ENCODE measurements at places on chromosomes 12 and 14. TPM values are rescaled to one million over a fixed set of nuclear protein-coding genes. Genes with fewer than 3 reads are reported as not detected.

GRCh38 chr12:33330940-33331339, 108.7 kb downstream of the SYT10 start:
- H3K4me3 ChIP-seq: no peak overlapping the region
- no peak overlapping the region for H3K27ac ChIP-seq
- no peaks in the 10 kb centered on the region for H3K4me1 ChIP-seq
- H3K27me3 ChIP-seq: no peaks in the 10 kb centered on the region

- H3K36me3 ChIP-seq: no peaks in the 10 kb centered on the region
- peaks cover 5% of the 10 kb centered on the region for H3K27me3 ChIP-seq
- H3K27ac ChIP-seq: no peak overlapping the region
- DNase-seq: peak; percentile 47
These were observed 2.9 kb downstream of the PRPF40B start for GRCh38 chr12:49626169-49626835.

PRH1 gene
- total RNA-seq: 7.4 TPM

DNA sequence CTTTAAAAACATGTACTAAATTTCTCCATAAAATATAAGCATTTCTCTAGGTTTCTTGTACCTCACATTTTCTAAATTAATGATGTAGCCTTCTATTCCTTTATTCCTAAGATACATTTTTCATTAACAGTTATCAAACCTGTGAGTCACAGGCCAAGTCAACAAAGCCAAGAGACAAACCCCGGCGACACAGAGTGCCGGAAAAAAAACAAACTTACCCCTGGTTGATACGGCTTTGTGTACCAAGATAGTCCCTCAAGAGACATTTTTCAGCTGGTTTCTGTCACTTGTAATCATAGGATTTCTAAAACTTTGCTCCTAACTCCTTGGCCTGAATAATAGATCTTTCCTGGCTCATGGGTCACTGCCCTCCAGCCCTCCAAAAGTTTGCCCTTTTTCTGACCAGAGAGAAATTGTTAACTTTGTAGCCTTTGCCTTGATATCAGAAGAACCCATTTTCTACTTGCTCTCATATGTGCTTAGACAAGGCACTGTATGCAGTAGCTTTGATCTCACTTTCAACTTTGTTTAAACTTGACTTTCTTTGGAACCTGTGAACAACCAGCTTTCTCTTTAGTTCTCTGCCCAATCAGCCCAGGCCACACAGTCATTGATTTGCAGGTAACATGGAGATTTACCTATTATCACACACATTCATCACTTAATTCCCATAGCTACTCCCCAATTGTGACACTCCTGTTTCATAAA, 172.2 kb downstream of the PRKD1 start:
- DNase-seq: no peak
- H3K4me3 ChIP-seq: no peak overlapping the region
- no peaks in the 10 kb centered on the region for H3K36me3 ChIP-seq
- H3K27ac ChIP-seq: no peak overlapping the region

DNA sequence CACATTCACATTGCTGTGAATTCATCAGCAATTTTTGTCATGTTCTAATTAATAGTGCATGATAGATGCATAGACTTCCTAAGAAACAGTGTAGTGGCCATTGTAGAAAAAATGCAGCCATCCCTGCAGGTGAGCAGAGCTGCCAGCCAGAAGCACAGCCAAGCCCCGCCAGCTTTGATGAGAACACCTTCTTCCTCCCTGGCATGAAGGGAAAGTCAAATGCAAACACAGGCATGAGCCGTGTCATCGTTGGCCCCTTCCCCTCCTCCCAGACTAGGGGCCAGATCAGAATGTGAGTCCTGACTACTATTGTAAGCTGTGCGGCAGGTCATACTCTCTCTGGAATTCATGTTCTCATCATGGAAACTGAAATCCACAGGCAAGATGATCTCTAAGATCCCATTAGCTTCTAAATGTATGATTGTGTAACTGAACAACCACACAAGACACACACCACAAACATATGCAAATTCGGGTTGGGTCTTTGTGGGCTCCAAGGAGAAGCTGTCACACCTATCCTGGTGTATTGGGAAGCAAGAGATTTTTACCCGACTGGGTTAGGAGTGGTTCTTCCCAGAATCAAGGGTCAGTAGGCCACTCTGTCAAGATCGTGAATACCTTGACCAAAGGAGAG, 2.8 kb upstream of the AQP2 start:
- H3K4me3 ChIP-seq: no peak overlapping the region
- H3K27me3 ChIP-seq: no peaks in the 10 kb centered on the region
- no peak for DNase-seq

- no peaks in the 10 kb centered on the region for H3K36me3 ChIP-seq
- DNase-seq: no peak
- no peaks in the 10 kb centered on the region for H3K27me3 ChIP-seq
- no peak overlapping the region for H3K27ac ChIP-seq
- H3K4me3 ChIP-seq: no peak overlapping the region
- no peaks in the 10 kb centered on the region for H3K4me1 ChIP-seq
These were observed 98.6 kb downstream of the MYF5 start for GRCh38 chr12:80815351-80815750.

DNA sequence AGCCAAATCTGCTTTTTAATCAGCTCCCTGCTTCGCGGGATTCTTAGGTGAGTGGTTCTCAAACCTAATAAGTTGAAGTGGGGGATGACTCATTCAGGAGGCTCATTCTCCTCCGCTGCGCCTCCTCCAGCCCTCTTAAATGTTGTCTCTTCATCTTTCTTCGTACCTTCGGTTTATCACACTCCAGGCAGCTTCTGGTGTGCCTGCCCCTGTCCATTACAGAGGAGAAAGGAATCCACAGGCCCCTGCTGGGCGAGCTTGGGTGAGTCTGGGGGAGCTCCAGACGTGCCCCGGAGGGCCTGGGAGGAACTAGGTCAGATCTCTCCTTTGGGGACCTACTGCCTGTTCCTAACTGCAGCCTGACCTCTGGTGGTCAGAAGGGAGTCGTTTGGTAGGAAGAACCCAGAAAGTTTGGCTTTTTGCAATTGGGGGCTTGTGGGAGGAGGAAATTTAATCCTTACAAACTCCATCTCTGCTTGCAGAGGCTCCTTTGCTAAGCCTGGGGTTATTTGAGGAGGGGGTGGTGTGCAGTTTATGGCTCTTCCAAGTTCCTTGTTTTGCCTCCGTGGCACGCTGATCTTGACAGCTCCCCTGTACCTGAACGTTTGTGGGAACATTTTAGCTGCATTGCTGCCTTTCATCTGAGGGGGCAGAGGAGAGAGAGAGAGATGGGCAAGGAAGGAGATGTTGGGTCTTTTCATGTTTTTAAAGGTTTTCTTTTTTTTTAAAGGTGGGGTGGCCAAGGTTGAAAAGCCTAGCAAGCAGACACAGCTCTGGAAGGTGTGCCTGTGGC, 84.1 kb upstream of the GNG2 start:
- H3K4me3 ChIP-seq: no peak overlapping the region
- no peaks in the 10 kb centered on the region for H3K36me3 ChIP-seq
- H3K27ac ChIP-seq: no peak overlapping the region
- H3K27me3 ChIP-seq: no peaks in the 10 kb centered on the region
- peak; percentile 69 for DNase-seq

DNA sequence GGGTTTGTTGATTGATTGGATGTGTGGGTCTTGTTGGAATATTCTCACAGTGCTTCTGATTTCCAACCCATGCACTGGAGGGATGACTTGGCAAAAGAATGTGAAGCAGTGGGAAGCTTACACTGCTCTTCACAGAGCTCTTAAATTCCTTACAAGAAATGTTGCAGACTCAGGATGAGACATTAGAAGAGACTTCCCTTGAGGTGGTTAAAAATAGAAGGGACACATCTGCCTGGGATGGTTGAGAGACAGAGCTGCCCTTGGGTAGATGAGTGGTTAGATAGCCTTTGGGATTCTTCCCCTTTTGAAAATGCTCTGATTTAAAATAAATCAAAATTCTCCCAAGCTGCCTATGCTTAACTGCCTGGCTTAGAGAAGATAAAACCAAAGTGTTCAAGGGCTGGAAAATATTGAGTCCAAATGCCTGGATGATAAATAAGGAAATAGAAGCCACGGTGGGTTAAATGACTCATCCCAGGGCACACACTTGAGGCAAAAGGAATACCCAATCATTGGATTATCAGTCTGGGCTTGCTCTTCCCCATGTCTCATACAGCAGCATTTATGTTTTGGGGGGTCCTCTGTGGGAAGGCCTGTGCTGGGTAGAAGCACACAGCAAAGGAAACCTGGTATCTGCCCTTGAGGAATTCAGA, 264.3 kb downstream of the AKAP6 start:
- no peaks in the 10 kb centered on the region for H3K36me3 ChIP-seq
- no peak overlapping the region for H3K4me3 ChIP-seq
- H3K27ac ChIP-seq: no peak overlapping the region
- DNase-seq: no peak
- H3K27me3 ChIP-seq: no peaks in the 10 kb centered on the region

VWF gene
- not detected for total RNA-seq

GRCh38 chr12:71252473-71252872, 94.7 kb upstream of the TSPAN8 start:
- peaks cover 3% of the 10 kb centered on the region for H3K36me3 ChIP-seq
- H3K27me3 ChIP-seq: no peaks in the 10 kb centered on the region
- H3K4me1 ChIP-seq: no peaks in the 10 kb centered on the region
- DNase-seq: no peak
- H3K27ac ChIP-seq: no peak overlapping the region
- no peak overlapping the region for H3K4me3 ChIP-seq

DNA sequence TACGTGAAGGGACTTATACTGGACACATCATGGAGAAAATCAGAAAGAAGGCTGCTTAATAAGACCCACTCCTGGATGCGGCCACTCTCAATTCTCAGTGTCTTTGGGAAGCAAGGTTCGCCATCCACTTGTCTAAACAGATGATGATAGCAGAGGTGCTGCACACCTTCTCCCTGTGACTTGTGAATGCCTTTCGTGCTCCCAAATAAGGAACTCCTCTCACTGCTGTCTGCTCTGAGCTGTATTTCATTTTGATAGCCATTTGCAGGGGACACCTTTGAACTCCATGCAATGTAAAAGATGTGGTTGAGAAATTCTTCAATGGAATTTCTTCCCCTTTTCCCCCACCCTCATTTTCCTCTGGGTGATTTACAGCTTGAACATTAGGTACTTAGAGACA, 11.6 kb downstream of the RMST start:
- no peaks in the 10 kb centered on the region for H3K4me1 ChIP-seq
- peaks cover 2% of the 10 kb centered on the region for H3K27me3 ChIP-seq
- H3K4me3 ChIP-seq: no peak overlapping the region

TAS2R42 gene
- total RNA-seq: not detected

ASB8 gene
- total RNA-seq: 36.7 TPM

DCD gene
- not detected for total RNA-seq

GPR84 gene
- 1.2 TPM for total RNA-seq

DNA sequence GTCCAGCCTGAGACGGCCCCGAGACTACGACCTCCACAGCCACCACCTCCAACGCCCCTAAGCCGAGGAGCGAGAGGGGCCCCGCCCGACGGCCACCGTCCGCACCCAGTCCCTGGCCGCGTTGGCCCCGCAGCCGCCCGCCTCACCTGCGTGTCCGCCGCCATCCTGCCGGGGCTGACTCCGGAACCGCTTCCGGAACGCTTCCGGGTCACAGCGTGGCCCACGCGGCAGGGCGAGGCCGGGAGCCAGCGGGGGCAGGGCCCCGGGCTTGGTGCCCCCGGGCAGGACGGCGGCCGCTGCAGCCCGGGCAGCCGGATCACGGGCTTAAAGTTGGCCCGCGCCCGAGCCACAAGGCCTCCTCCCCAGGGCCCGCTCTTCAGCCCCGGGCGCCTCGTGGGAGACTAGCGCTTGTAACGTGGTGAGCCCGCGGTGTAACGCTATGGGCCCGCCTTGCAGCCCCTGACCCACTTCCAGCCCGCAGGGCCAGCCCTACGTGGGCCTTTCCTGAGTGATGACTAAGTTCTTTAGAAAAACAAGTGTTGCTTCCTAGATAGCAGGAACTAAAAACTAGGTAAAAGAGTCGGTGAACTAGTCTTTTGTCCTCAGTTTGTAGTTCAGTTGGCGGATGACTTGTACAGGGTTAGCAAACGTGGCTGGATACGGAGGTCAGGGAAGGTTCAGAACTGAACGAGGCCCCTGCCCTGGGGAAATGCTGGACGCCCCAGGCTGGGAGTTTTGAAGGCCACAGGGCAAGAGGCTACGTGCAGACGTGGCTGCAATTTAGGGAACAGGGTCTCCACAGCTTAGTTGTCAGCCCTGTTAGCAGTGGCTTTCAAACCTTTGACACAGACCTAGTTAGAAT, at the start of gene GCN1:
Gene GCN1 (minus strand): TSS at position 182 of the 862 bp plus-strand sequence. CDS start 18 bp downstream, at position 164.
- peak within 1 kb of the TSS; percentile 91 for H3K27ac ChIP-seq
- peaks cover 62% of the 10 kb centered on the region for H3K4me1 ChIP-seq
- H3K27me3 ChIP-seq: no peaks in the 10 kb centered on the region
- peaks cover 47% of the 10 kb centered on the region for H3K36me3 ChIP-seq
- peak; percentile 86 for DNase-seq

Measured in activated naive CD4-positive, alpha-beta T cell treated with anti-CD3 and anti-CD28 coated beads for 36 hours (primary cell).